ENCODE measurements at places on chromosomes 3 and 15.

GRCh38 chr3:124582621-124583395 lies 147.4 kb upstream of the UMPS start:
- no peak for DNase-seq

GRCh38 chr3:99601515-99601914 lies 36.9 kb upstream of the COL8A1 start:
- no peak for DNase-seq

GRCh38 chr15:31458596-31459399 lies 132.2 kb downstream of the KLF13 start:
- no peak for DNase-seq

- no peak for DNase-seq
These were observed 68.4 kb downstream of the LHFPL4 start for GRCh38 chr3:9485248-9485647.

- no peak for DNase-seq
These were observed 167.6 kb downstream of the RAB11A start for GRCh38 chr15:66036859-66037258.

GRCh38 chr3:132265028-132265427 lies 52.2 kb upstream of the ACP3 start:
- DNase-seq = no peak

DNA sequence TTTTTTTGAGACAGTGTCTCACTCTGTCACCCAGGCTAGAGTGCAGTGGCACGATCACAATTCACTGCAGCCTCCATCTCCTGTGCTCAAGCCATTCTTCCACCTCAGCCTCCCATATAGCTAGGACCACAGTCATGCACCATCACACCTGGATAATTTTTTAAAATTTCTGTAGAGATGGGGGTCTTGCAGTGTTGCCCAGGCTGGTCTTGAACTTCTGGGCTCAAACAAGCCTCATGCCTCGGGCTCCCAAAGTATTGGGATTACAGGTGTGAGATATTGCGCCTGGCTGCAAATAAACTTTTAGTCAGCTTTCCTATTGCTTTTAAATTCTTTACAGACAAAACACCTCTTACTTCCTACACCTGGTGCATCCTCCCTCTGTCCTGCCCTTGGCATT lies 102.1 kb upstream of the VEPH1 start:
- DNase-seq = no peak

DNA sequence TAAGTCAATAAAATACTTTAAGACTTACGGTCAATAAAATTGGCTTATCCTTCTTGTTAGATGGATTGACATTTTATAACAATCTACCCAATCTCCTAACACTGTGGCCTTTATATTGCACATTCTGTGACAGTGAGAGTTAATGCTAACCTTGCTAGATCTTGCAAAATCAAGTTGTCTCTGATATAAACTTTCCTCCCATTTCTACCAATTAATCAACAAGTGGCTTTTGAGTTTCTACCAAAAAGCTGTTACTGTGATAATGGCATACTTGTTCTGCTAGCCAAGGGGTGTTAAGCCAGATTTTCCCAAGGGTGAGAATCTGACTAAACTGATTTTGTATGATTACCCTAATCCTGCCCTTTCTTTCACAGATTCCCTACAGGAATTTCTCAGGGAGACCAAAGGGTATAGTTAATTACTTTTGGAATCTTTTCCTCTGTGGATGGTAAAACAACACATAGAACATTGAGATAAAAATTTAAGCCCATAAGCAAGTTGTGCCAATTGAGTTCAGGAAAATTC lies 174.1 kb upstream of the SUCLG2 start:
- no peak for DNase-seq

GRCh38 chr15:74620636-74621545 lies 5.3 kb downstream of the CLK3 start:
- DNase-seq = peak; percentile 55

DNA sequence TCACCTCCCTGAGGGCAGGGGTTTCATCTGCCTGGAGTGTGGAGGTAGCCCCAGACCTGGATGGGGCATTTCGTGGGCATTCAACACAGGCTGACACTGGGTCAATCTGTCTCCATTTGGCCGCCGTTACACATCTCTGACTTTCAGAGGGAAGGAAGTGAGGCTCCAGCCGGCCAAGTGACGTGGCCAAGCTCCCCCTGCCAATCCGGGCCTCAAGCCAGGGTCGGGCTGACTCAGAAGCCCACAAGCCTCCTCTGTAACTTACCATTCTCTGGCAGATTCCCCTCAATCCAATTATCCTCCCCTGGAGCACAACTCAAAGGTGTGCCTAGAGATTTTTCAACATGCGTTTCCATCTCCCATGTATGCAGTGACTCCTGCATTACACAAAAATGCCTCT lies 227.6 kb downstream of the KLF13 start:
- DNase-seq = no peak

- DNase-seq = no peak
These were observed 53.0 kb downstream of the STARD5 start for GRCh38 chr15:81270781-81271491.

DNA sequence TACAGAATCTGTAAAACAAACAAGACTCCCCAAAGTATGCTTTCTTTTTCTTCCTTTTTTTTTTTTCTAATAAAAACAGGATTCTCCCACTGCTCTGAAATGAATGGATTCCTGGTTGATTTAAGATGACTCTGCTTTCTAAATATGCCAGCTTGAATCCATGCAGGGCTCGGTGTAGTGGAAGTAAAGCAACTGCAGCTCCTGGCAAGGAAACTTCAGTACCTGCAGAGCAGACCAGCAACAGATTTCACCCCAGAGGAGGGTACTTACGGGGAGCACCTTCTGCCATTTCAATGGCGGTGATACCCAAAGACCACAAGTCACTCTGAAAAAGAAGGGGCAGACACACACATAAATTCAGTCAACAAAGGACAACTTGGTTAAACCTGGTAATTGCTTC lies 150.5 kb upstream of the SLC2A2 start:
- no peak for DNase-seq

DNA sequence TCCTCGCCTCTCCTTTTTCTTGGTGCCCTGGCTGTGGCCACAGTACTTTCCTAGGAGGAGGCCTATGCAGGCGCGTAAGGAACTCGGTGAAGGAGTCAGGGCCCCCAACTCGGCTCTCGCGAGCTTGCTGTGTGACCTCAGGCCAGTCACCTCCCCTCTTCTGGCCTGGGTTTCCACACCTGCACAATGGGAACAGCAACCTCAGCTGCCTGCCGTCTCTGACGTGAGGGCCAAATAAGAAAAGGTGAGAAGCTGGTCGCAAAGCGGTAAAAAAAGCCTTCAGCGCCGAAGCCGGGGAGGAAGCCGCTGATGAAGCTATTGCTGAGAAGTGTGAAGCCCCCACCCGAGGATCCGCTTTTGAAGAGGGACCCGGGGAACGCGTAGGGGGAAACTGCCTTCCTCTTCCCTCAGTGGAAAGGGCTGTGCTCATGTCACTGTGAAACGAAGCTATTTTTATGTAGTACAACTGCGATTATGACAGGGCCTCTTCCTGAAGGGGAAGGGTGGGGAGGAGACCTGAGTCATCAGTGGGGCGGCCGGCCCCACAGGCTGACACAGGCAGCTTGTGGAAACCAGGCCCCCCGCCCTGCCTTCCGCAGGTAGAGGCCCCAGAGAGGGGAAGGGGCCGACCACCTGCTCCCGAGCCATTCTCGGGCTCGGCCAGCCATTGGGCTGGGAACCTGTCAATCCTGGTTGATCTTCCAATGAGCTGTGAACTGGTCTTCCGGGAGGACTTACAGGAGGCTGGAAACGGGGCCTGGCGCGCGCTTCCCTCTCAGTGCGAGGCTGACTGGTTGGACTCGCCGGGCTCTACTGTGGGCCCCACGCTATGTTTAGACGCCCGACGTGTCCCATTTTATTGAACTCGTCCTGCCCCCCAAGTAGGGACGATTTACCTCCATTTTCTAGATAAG lies 18.0 kb upstream of the ANKDD1A start:
- DNase-seq = peak; percentile 95

- DNase-seq = no peak
These were observed 120.1 kb downstream of the SEC22A start for GRCh38 chr3:123321806-123322205.

- no peak for DNase-seq
These were observed 18.9 kb upstream of the FEM1B start for GRCh38 chr15:68258692-68259091.

DNA sequence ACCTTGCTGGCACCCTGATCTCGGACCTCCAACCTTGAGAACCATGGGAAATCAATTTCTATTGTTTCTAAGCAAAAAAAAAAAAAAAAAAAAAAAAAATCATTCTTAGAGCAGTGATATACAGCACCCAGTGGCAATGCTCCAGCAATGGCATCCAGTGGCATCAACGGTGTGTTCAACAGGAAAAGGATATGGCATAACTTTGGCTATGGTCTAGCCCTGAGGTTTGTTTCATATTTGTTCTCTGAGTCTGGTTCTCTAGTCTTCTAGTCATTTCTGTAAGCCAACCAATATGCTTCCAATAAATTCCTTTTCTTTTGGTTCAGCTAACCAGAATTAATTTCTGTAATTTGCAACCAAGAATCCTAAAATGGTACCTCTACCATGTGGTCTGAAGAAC lies 19.2 kb downstream of the DENND4A start:
- DNase-seq = no peak

- DNase-seq = no peak
These were observed 66.1 kb downstream of the MAP2K5 start for GRCh38 chr15:67608638-67608959.

- DNase-seq = no peak
These were observed 56.1 kb downstream of the ST6GAL1 start for GRCh38 chr3:186986406-186986805.

Measured in activated effector memory CD4-positive, alpha-beta T cell treated with Interleukin-2 at 50 U/mL for 16 hours (primary cell).